Inflammatory macrophage treated with lipopolysaccharide for 1 hour (primary cell): ENCODE measurements at places on chromosomes 2 and 18.

DNA sequence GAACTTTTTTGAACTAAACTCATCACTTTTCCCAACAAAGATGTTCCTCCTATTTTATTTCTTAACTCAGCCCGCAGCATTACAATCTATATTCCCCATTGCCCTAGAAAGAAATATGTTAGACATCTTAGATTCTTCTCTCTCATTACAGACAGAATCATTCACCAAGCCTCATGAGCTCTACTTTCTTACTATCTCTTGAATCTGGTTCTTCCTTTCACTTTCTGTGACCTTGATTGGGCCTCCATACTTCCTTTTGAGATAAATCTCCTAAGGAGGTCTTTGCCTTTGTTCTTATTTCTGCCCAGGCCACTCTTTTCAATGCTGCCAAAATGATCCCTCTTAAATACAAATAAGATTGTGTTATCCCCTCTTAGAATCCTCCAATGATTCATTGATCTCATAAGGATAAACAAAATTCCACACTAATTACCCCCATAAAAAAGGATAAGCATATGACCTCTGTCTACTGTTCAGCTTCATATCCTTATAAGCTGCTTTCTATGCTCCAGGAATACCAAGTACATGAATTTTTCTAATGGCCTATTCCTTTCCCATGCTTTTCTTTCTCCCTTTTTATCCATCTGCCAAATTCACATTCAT is 400.0 kb downstream of the ARHGAP15 start:
- no peak for DNase-seq

DNA sequence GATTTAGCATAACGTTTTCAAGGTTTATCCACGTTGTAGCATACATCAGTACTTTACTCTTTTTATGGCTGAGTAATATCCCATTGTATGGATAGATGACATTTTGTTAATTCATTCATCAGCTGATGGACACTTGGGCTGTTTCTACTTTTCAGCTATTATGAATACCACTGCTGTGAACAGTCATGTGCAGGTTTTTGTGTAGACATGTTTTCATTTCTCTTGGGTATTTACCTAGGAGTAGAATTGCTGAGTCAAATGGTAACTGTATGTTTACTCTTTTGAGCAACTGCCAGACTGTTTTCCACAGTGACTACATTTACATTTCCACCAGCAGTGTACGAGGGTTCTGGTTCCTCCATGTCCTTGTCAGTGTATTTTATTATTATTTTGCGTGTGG is 33.9 kb downstream of the COX7A2L start:
- DNase-seq, result no peak

DNA sequence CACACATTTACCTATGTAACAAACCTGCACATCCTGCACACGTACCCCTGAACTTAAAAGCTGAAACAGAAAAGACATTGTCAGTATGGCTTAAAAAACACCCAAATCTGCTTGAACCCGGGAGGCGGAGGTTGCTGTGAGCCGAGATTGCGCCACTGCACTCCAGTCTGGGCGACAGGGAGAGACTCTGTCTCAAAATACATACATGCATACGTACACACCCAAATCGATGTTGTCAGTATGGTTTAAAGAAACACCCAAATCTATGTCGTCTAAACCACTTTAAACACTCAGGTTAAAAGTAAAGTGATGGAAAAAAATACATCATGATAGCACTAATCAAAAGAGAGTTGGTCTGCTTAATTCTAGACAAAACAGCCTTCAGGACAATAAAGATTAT is 257.5 kb downstream of the RPRM start:
- DNase-seq, result no peak

- no peak for DNase-seq
These were observed 205.4 kb downstream of the PTPRM start for GRCh38 chr18:7772510-7772888.

GRCh38 chr2:20157193-20157891 is 67.6 kb downstream of the SDC1 start:
- DNase-seq, result no peak

DNA sequence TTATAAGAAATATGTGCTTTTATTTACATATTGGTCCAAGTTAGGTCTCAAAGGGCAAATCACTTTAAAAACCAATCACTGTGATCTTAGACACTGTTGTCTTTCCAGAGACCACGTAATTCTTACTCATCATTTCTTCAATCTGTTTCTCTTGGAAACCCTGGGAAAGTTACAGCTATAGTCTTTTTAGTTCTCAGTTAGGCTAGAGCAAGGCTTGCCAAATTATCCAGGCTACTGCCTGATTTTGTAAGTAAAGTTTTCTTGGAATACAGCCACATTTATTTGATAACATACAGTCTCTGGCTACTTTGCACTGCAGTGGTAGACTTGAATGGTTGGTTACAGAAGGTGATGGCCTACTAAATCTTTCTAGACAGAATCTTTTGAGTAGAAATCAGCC is 106.0 kb downstream of the KIAA1328 start:
- DNase-seq, result no peak

DNA sequence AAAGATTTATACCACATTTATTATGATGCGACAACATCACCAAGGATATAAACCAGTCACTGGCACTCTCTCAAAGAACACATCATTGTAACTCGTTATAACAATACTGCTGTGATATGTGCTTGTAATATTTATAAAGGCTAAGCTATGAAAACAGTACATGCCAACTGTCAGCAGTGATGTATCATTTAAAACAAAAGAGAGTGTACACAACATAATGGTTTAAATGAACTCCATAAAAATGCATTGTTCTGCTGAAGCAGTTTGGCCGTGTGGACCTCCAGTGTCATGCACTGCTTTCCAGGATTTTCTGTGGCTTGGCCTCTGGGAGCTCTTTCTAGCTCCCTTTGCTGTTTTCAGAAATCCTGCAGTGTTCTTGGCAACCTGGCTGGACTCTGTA is 215.6 kb downstream of the MTX2 start:
- DNase-seq, result no peak

- DNase-seq, result peak; percentile 6
These were observed 1.3 kb downstream of the HS6ST1 start for GRCh38 chr2:128317181-128317898.

- DNase-seq, result no peak
These were observed 289.6 kb downstream of the CDH2 start for GRCh38 chr18:27887287-27887686.

GRCh38 chr2:60510713-60511112 is 42.7 kb downstream of the BCL11A start:
- no peak for DNase-seq

DNA sequence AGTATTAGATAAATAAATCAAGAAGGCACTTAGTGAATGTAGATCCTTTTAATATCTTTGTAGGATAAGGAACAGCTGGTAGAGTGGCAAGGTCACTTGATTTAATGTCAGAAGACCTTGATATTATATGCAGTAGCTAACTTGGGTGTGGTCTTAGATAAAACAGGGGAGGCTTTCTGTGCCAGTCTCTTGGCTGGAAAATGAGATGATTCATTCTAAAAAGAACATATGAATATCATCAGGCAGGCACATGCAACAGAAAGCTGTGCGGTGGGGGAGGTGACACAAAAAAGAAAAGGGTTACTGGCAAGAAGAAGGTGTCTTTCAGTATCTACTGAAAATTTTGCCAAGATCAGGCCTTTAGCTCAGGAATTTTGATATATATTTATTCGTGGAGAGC is 931.7 kb upstream of the CELF4 start:
- DNase-seq, result no peak

- DNase-seq, result no peak
These were observed 322.8 kb upstream of the TANK start for GRCh38 chr2:160837416-160837815.

DNA sequence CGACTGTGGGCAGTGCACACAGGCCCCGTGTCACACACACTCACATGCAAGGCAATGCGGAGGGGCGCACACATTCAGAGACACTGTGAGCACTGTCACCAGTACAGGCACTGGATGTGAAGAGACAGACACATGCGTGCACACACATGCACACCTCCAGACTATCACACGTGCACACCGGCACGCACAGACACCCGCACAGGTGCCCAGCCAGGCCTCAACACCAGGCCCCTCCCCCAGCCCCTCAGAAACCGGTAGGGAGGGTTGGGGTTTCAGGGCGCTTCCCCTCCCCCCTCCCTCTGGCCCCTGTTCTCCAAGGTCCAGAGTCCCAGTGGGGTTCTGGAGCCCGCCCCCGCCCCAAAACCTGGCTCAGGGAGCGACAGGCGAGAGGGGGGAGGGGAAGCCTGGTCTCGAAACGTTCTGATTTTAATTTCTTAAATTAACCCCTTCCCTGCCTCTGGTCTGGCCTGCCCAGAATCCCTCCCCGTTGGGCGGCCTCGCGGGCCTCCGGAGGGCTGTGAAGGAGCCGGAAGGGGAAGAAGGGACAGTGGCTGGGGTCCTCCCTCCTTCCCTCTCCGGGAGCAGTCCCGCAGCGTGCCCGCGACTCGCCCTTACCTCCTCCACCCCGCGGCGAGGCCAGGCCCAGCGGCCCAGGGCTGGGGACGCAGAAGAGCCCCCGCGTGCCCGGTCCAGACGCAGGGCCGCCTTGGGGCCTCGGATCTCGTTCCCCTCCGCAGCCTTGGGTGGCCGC is 558 bp downstream of the FBXO41 start:
- no peak for DNase-seq

DNA sequence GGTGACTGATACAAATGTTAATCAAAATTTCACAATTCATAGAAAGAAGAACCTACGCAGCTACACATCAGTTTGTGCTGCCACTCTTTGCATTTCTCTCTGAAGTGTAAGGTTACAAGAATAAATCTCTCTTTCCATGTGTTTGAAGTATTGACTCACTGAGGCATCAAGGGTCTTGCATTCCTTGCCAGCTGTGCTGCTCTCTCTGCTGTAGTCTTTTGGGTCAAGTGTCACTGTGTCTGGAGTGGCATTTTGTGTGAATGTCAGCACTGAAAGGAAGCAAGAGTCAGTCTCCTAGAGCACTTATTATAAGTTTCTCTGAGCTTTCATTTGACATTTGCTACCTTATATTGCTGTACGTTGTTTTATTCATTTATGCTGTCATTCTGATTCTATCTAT is 1696.1 kb upstream of the LRRTM1 start:
- no peak for DNase-seq

- DNase-seq, result peak; percentile 80
These were observed 11.6 kb downstream of the ZEB2 start for GRCh38 chr2:144508172-144508851.

- no peak for DNase-seq
These were observed 57.9 kb upstream of the MSH2 start for GRCh38 chr2:47344890-47345589.

- DNase-seq, result no peak
These were observed 124.8 kb upstream of the B3GNT2 start for GRCh38 chr2:62071126-62071598.

DNA sequence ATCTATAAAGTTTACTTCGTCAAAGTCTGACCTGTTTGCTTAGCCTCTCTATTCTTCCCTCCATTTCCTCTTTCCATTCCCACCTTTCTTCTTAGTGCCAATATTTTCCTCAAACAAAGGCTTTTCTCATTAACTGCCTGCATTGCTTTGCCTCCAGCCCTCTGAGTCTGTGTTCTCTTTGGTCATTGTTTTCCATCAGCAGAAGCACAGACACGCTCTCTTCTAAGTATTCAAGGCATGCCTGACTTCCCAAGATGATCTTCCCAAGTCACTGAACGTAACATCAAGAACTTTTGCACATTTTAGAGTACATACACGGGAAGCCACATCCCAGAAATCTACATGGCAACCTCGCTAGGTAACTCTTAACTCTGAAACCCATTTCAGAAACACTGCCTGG is 32.6 kb upstream of the ANXA4 start:
- no peak for DNase-seq

DNA sequence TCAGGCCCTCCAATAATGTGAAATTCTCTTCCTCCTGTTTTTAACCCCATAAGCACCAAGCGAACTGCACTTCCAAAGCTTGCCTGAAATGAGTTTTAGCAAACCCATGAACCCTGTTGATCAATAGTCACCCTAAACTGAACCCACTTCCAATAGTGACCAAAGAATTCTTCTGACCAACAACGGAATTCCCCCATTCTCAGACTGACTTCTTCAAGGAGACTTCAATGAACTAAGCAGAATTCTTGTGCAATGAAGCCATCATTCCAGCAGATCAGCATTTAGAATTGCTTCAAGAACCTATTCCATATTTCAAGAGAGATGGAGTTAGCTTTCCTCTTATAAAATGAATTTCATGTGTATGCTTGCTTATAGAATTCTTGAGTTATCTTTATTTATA is 176.9 kb upstream of the FN1 start:
- DNase-seq, result peak; percentile 85

DNA sequence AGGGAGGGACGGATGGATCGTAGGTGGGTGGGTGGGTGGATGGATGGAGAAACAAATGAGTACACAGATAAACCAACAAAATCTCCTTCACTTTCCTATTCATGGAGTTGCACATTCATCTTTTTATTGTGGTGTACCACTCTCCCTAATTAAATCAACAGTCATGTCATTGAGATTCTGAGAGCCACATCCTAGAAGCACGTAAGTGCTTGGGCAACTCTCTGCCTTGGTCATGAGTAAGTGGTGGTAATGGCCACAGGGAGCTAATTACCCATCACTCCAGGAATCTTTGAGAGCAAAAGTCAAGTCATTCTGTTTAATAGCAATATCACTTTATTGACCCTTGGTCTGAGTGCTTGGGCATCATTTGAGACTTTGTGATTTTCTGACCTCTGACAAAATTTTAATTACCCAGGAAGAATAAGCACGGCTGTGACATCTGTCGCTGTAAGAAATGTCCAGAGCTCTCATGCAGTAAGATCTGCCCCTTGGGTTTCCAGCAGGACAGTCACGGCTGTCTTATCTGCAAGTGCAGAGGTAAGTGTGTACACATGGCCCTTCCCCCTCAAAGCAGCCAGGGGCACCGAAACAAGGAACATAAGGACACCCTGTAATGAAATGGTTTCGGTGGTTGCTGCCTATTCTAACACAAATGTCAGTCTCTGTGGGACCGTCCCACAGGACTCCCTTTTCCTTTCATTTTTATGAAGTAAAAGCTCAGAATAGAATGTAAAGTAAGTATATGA is 85.9 kb downstream of the FEZ2 start:
- DNase-seq, result no peak

GRCh38 chr2:74532222-74532621 is 2.5 kb downstream of the HTRA2 start:
- no peak for DNase-seq

GRCh38 chr2:167965907-167966761 is 281.3 kb downstream of the STK39 start:
- DNase-seq, result no peak

DNA sequence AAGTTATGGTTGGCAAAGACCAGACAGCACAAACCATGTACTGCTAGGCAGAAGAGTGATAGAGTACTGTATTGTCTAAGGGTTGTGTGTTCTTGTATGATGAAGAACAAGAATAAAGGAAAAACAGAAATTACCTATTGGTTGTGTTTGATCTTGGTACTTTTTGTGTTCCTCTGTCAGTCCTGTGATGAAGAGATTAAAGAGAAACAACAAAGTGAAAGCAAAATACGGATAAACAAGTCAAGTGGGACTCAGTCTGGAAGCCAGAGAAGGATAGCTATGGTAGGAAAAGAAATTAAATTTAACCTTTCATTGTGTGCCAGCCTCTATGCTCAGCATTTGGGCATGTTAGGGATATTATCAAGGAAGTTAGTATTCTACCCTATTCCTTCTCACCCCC is 413.1 kb downstream of the PARD3B start:
- DNase-seq, result no peak
